ENCODE measurements at places on chromosomes 16 and 17. TPM values are rescaled to one million over a fixed set of nuclear protein-coding genes. Genes with fewer than 3 reads are reported as not detected.

- peaks cover under 1% of the 10 kb centered on the region for H3K36me3 ChIP-seq
- no peak for DNase-seq
- no peaks in the 10 kb centered on the region for H3K27me3 ChIP-seq
- H3K4me3 ChIP-seq: no peak overlapping the region
Observed at GRCh38 chr16:23924128-23924527, 88.3 kb downstream of the PRKCB start.

DNA sequence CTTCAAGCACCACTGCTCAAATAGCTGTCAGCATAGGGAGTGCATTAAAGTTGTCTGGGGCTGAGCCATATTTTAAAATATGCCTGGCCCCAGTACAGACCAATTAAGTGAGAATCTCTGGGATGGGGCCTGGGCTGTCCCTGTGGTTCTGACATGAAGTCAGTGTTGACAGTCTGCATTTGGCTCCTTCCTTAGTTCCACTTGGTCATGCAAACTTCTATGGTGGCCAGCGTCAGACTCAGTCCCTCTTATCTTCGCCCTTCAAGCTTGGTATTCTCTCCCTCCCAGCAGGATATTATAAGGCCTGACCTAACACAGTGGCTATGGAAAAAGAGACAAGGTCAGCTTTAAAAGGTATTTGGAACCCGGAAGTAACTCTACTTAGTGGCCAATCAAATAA is 177.2 kb downstream of the PMP22 start:
- no peak overlapping the region for H3K27ac ChIP-seq
- no peaks in the 10 kb centered on the region for H3K27me3 ChIP-seq
- H3K4me3 ChIP-seq: no peak overlapping the region

DNA sequence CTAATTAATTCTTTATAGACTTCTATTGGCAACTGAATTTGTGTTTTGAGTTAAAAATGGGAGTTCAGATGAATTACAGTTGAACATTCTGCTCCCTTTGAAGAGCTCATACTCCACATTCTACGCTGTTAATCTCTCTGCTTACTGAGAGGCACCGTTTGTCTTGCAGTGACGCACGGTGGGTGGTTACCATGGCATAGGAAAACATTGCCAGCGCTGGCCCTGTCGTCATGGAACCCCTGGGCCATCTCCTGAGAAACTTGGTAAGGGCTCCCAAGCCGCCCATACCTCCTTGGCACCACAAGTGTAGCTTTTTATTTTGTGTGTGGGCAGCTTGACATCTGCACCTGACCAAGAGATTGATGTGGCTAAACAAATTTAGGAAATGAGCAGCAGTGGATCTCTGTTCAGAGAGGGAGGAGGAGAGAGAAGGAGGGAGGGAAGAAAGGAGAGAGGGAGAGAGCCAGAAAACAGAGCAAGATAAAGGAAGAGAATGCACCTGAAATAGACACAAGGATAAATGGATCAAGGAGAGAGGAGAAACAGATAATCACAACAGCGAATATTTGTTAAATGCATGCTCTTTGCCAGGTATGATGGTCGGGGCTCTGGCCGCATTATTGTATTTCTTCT is 398.5 kb downstream of the HAPSTR1 start:
- H3K4me1 ChIP-seq: no peaks in the 10 kb centered on the region
- no peak for DNase-seq
- H3K27ac ChIP-seq: no peak overlapping the region
- H3K36me3 ChIP-seq: no peaks in the 10 kb centered on the region
- H3K27me3 ChIP-seq: no peaks in the 10 kb centered on the region

DNA sequence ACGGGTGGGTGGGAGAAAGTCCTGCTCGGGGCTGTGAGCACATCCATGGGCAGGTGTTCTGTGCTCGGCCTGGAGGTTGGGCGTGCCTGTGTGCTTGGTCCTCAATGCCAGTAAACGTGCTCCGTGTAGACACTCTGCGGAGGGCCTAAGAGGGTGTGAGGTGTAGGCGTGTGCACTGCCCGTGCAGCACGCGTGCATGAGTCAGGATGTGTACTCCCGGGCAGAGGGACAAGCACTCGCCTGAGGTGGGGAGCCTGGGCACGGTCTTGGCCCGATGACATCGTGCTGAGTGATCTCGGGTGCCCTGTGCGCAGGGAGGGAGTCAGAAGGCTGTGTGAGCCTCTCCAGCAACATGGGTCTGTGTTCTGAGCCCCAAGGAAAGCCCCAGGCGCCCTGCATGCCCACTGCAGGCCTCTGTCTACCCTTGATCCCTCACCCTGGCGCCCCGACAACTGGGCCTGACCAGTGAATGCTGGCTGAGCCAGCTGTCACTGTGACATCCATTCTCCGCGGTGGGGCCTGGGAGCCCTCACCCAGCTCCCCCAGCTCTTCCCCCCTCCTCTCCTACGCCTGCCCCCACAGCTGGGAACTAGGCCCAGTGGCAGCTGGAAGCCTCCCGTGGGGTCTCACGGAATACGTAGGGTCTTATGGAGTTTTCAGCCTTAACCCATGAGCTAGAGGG is 23.5 kb upstream of the NXPH3 start:
- H3K27me3 ChIP-seq: no peaks in the 10 kb centered on the region
- peaks cover 6% of the 10 kb centered on the region for H3K4me1 ChIP-seq
- H3K4me3 ChIP-seq: no peak overlapping the region

DNA sequence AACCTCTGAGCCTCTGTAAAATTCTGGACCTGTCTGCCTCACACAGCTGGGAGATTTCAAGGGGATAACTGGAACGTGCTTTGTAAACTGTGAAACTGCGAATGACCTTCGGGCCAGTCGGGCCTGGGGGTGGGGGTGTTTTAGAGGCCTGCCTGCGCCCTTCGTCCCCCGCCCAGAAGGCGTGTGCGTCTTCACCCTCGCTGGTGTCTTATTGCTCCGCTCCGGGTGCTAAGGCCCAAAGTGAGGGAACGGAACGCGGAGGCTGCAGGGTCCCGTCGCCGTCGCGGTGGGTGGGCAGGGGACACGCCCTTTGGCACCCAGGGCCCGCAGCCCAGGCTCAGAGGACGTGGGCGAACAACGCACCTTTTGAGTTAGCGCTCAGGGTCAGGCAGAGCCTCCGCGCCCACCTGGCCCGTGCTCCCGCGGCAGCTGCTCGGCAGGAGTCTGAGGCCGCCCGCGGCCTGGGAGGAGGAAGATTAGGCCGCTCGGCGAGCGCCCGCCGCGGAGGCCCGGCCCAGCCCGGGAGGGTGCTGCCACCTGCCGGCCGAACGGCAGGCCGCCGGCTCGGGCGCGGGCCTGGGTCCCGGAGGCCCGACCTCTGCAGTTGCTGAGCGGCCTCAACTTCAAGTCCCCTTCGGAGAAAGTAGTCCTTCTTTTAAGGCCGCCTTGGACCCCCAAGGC is 29.7 kb downstream of the DCAKD start:
- no peaks in the 10 kb centered on the region for H3K36me3 ChIP-seq
- peak overlapping the region; percentile 47 for H3K4me3 ChIP-seq
- H3K4me1 ChIP-seq: peaks cover 25% of the 10 kb centered on the region
- H3K27ac ChIP-seq: no peak overlapping the region
- peak; percentile 62 for DNase-seq

- H3K4me1 ChIP-seq: peaks cover 100% of the 10 kb centered on the region
- H3K4me3 ChIP-seq: peak overlapping the region; percentile 47
- peaks cover 8% of the 10 kb centered on the region for H3K36me3 ChIP-seq
- DNase-seq: no peak
- H3K27ac ChIP-seq: peak overlapping the region; percentile 90
- H3K27me3 ChIP-seq: no peaks in the 10 kb centered on the region
Observed at GRCh38 chr17:77435272-77436057, 294.7 kb downstream of the SEC14L1 start.

GRCh38 chr17:68319410-68320162 is 28.3 kb downstream of the ARSG start:
- no peak overlapping the region for H3K27ac ChIP-seq
- no peaks in the 10 kb centered on the region for H3K27me3 ChIP-seq

Gene SULT1A2
- polyA plus RNA-seq: 0.18 TPM

Gene ITGA2B
- polyA plus RNA-seq: not detected
